ENCODE measurements at places on chromosomes 12 and 14.
A peak's percentile ranks its signal among the peaks of the same experiment; 100 is the strongest.

DNA sequence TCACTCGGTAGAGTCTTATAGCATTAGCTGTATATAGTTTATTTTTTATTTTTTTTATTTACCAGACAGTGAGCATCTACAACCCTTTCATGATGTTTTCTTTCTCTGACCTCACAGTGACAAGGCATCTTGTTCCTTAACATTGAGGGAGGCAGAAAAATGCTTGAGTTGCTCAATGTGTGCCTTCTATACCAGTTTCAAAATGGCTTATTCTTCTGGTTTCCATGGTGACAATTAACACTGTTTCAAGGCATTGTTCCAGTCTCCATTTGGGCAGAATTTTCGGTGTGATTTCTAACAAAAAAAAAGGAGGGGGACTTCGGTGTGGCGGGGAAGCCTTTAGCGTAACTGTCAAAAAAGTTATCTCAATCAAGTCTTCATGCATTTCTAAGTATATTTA is 209.7 kb upstream of the NPAS3 start:
- DNase-seq: no peak

DNA sequence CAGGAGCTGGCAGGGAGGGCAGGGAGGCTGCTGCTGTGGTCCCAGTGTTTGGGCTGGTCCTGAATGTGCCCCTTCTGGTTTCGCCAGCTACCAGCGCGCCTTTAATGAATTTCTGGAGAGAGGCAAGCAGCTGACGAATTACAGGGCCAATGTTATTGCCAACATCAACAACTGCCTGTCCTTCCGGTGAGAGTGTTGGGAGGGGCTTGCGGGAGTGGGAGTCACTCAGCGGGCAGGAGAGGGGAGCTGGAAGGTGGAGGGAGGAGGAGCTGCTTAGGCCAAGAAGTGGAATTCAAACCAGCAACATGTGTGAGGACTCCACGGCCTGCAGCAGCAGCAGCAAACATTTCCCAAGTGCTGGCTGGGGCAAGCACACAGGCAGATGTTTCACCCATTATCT is 7.7 kb downstream of the TNFAIP2 start:
- DNase-seq: no peak

DNA sequence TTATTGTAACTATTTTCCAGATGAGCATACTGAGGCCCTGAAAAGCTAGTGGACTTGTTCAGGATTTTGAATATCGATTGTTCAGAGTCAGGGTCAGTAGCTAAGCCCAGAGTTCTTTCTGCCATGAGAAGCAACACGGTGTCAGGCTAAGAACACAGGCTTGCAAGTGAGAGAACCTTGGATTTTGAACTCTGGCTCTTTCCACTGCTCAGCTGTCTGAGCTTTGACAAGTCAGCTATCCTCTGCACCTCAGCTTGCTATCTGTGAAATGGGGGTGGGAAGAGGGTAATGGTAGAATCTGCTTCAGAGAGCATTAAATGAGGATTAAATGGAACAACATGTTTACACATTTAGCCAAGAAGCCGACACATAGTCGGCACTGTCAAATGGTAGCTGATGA is 157.2 kb downstream of the SAMD4A start:
- DNase-seq: no peak

- no peak for DNase-seq
Measured at GRCh38 chr12:117208811-117209455, 18.7 kb upstream of the FBXO21 start.

DNA sequence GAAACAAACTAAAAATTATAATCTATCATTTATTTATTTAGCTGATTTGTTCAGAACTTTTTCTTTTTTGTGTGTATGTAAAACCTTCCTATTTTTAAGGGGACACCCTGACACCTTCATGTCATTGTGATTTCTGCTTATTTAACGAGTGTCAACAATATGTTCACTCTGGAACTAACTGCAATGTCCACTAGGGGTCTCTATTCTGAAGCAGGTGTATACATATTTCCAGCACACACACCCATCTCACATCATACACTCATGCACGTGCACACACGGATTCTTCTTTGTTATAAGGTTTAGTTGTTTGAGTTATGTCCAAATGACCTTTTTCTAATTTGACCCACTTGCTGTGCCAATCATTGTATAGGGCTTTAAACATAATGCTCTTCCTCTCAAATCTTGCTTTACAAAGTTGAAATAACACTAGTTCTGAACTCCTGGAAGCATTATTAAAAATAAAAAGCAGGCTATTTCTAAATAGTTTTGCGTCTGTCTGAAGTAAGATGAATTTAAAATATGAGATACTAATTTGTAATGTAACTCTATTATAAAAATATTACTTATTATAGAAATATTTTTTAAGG is 15.5 kb downstream of the E2F7 start:
- no peak for DNase-seq

GRCh38 chr14:103111232-103111868 is 11.9 kb upstream of the TNFAIP2 start:
- DNase-seq: no peak

DNA sequence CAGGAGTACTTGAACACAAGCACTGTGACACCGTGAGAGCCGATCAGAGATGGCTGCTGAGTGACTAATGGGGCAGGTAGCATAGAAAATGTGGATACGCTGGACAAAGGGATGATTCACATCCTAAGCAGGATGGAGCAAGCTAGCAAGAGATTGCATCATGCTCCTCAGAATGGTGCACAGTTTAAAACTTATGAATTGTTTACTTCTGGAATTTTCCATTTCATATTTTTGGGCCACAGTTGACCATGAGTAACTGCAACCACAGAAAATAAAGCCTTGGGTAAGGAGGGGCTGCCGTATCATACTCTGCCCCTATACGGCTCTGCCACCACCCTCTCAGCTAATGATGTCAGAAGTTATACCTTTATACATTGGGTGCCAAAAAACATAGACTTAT is 23.3 kb upstream of the MARK3 start:
- peak; percentile 89 for DNase-seq

DNA sequence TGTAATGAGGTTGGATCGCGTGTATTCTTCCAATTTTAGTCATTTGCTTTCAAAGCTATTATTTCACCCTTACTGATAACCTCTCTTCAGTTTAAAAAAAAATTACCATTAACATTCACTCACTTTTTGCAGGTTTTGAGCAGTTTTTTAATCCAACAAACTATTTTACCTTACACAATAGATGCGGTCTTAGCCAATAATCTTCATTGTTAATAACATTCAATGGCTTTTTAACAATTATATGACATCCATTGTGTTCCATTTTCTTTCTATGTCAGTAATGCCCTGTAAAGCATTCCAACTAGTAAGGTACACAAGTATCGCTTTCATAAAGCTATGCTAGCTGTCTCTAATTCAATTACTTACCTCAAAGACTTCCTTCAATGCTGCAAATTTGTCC is 18.9 kb upstream of the OTX2 start:
- DNase-seq: no peak

GRCh38 chr12:105330931-105331804 is 677 bp downstream of the C12orf75 start:
- no peak for DNase-seq

DNA sequence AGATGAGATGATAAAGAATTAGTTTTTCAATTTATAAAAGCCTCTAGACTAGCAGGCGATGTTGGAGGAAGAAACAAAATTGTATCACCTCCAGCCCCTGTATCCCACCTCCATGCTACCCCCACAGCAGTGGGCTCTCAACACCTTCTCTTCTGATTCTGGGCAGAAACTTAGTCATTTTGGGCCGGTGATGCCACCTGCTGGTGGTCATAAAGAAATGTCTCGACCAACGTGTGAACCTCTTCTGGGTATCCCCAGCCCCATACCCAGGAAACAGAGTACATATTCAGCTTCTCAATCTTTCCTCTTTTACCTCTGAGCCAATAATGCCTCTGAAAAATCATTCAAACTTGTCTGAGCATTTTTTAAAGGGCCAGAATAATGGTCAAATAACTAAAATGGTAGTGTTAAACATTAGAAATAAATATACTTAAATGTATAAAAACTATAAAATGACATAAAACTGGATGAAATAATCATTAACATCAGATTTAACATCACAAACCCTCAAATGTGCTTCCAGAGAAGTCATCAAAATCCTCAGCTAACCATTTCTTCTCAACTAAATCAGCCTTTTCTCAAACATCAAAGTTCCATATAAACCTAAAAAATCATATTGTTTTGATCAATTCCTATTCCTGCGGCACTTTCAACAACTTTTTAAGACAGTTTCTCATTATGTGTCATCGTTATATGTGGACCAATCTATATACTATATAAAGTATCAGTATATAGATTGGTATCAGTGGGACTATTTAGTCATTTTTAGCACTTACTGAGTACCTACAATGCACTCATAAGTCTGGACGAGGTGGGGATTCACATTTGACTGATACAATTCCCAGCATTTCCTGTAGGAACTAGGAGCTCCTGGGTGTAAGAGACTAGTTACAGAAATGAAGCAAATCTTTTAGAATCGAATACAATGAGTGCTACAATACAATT is 69.4 kb downstream of the ATXN2 start:
- peak; percentile 14 for DNase-seq

DNA sequence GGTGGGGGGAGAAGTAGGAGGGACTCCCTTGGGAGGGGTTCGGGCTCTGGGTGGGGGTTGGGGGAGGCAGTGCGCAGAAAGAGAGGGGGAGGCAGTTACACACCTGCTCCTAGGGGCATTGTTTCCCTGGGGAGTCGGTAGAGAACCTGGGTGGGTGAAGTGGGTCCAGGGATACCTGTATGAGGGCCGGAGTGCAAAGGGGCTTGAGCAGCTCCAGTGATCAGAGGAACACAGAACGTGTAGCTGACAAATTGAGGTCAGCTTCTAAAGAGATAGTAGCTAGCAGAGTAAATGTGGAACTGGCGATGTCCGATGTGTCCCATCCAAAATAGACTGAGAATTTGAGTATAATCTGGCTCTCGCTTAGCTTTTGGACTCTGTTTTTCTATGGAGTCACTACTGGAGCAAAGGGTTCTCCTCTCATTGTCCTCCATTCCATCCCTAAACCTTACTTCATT is 502 bp downstream of the SMARCD1 start:
- DNase-seq: no peak

DNA sequence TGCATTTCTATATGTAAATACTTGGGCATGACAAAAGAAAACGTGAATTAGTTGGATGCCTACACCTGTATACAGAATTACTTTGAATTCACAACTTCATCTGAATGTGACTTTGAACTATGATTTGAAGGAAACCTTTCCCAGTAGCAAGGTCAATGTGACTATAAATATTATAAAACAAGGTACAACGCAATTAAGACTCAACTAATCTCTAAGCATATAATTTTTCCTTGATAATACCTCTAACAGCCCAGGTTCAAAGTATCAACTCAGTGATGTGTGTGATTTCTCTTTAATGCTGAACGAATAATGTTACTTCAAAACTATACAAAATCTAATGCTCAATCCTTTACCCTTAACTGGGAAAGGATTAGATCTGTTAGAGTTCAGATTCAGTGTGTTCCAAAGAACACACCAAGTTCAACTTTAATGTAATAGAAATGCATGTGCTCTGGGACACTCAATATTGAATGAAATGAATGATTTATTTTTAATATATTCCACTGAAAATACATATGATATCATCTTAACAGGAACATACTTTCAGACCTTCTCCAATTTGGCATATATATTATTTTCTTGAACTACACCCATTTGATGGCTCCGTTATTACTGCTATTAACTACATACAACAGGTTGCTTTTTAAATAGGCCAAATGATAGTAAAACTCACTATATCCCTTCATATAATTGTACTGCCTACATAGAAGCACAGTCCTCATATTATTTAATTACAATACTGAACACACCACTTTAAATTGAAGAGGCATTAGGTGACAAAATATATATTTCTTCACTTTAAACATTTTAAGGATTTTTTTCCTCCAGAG is 40.1 kb upstream of the MTERF2 start:
- no peak for DNase-seq

DNA sequence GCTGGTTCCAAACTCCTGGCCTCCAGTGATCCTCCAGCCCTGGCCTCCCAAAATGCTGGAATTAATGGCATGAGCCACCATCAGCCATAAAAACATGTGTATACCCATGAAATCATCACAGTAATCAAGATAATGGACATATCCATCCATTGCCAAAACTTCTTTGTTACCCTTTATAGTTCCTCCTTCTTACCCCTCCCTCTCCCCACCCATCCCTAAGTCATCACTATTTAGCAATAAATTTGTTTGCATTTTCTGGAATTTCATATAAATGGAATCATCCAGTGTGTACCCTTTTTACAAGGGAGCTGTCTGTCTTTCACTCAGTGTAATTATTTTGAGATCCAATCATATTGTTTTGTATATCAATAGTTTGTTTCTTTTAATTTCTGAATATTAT is 42.4 kb downstream of the RPH3A start:
- DNase-seq: no peak

DNA sequence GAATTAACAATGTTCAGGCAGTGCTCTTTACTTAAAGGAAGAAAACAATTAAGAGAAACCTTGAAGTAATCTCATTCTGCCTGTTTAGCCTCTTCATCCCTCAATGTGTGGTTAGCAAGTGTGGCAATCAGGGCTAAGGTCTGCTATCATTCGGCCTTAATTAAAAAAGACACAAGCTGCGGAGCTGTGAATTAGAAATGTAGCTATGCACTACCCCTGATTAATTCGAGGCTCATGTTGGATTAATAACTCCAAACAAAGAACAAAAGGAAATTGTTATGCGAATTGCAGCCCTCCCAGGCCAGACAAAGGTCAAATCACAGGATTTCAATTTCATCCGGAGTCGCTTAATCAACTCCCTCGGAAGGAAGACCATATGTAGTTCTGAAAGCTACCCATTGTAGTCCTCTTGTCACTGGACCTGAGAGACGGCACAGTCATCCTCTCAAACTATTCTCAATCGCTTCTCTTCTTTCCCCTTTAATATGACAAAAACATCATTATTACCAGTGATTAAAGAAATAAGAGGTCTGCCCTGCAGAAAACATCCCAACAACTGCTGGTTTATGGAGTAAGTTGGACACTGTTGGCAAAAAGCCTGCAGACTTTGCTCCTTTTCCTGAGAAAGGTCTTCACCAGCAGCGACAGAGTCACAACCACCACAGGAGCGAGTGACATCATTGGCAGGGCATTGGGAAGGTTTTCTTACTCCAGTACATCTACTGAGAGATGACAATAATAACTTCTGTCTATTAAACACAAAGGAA is 71.1 kb upstream of the SOX5 start:
- no peak for DNase-seq

DNA sequence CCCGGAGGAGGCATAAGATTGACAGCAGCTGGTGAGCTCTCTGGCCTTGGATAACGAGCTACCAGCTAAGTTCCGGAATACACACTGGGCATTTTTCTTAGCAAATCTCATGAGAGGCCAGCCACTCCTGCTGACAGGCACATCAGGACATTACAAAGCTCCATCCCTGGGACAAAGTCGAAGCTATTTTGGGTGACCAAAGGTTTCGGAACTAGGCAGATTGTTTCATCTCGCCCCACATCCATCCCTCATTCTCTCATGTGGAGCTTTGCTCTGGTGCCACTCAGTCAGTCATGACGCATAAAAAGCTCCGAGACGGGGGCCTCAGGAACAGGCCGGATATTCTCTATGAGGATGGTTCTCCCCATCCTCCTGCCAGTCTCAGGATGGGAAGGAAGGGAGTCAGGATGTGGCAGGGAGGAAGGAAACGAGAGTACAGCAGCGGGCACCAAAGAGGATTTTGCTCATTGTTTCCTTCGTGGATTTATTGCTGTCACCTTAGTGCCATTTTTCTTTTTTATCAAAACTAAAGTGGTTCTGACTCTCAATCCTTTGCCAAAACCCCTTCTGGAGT is 253.1 kb upstream of the FKBP4 start:
- DNase-seq: no peak

- no peak for DNase-seq
Measured at GRCh38 chr12:24821691-24822090, 127.2 kb downstream of the BCAT1 start.
